Stimulated activated CD8-positive, alpha-beta memory T cell treated with anti-CD3 and anti-CD28 coated beads, Interleukin-7, amount 100 ng/mL, for 4 hours (primary cell): ENCODE measurements at places on chromosomes 4 and X.

- no peak for DNase-seq
Measured at GRCh38 chr4:122710434-122711308, 21.8 kb upstream of the BBS12 start.

DNA sequence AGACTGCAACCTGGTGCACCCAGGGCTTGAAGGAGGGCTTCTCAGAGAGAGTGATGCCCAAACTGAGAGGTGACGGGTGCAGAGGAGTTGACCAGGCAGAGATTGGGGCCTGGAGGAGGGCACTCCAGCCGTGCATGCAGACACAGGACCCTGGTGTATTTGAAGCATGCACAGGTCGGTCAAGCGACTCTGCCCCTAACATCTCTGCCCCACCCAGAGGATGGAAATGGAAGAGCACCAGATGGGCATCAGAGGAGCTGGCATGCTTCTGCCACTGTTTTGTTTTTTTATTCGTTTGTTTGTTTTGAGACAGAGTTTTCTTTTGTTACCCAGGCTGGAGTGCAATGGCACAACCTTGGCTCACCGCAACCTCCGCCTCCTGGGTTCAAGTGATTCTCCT lies 320.9 kb downstream of the EVC2 start:
- DNase-seq, result no peak

GRCh38 chr4:10108818-10109783 lies 7.5 kb downstream of the WDR1 start:
- no peak for DNase-seq

- DNase-seq, result no peak
Measured at GRCh38 chrX:118773782-118774181, 46.4 kb downstream of the IL13RA1 start.

GRCh38 chr4:1255151-1255550 lies 6.2 kb upstream of the CTBP1 start:
- no peak for DNase-seq

- peak; percentile 27 for DNase-seq
Measured at GRCh38 chrX:132488819-132489577, at the start of gene MBNL3. MBNL3 (minus strand) TSS chrX:132489038; CDS start chrX:132439611, 49,427 bp downstream.

DNA sequence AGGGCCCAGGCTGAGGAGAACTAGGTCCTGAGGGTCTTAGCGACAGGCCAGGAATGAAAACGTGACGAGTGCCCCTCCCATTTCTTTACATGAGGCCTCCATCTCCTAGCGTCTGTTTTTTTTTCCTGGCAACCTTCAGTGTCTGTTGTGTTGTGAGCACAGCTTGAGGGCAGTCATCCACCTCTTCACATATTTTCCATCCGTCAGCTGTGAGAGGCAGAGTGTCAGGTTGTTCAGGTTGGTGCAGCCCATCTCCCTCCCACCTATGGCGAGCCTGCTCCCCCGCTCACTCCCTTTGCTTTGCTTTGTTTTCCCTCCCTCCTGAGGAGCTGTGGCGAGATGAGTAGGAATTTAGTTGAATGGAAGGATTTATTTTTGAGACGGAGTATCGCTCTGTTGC lies 51.7 kb upstream of the CHRNA9 start:
- no peak for DNase-seq

- DNase-seq, result no peak
Measured at GRCh38 chr4:102196221-102196620, 149.1 kb downstream of the SLC39A8 start.

DNA sequence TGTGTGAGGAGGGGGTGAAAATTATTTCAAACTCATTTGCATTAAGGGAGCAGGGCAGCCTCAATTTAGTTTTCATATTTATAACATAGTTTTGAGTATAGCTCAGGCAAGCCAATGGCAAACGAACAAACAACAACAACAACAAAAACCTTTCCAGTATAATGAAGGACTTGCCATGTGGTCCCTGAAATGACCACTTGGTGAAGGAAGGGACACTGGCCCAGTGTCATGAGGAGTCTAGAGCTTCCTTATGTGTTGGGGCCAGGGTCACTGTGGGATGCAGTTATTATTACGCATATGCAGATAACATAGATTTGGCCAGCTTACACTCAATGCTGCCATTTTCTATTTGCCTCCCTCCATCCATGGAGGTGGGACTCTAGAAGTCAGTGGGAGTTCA lies 23.3 kb downstream of the NKX3-2 start:
- DNase-seq, result no peak

- no peak for DNase-seq
Measured at GRCh38 chr4:139826426-139826825, 160.8 kb downstream of the MGST2 start.

DNA sequence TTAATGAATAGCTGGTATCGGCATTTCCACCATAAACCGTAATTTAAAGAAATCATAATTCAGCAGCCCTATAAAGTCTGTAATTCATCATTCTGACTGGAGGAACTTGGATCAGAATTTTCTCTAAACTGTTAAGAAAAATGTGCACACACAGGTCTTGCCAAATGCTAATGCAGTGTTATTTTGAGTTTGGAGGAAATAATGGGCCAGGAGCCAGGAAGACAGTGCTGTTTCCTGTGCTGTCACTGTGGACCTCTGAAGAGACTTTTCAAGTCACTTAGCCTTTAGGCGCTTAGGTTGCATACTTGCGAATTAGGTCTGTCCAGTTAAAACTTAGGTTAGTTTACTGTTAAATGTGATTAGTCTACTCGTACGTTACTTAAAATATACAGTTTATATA lies 137.5 kb upstream of the ANXA3 start:
- DNase-seq, result no peak

- DNase-seq, result no peak
Measured at GRCh38 chr4:56665781-56666180, 15.3 kb downstream of the HOPX start.

DNA sequence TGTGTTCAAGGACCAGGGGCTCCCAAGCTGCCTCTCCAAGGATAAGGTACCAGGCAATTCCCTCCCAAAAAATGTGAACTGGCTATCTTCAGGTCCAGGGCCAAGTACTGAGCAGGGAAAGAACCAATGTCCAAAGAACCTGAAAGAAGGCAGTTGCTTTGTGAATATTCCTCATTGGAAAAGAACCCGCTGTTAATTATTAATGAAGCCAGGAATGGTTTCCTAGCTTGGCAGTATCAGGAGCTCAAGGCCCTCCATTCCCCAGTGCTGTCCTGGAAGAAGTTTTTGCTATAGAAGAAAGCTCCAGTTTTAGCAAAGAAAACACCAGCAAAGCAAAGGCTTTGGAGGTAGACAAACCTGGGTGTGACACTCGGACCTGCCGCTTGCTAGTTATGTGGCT lies 130.0 kb upstream of the MBNL3 start:
- DNase-seq, result no peak

GRCh38 chr4:102563000-102563399 lies 61.8 kb downstream of the NFKB1 start:
- DNase-seq, result no peak

- DNase-seq, result no peak
Measured at GRCh38 chrX:5746231-5746630, 482.4 kb downstream of the NLGN4X start.

DNA sequence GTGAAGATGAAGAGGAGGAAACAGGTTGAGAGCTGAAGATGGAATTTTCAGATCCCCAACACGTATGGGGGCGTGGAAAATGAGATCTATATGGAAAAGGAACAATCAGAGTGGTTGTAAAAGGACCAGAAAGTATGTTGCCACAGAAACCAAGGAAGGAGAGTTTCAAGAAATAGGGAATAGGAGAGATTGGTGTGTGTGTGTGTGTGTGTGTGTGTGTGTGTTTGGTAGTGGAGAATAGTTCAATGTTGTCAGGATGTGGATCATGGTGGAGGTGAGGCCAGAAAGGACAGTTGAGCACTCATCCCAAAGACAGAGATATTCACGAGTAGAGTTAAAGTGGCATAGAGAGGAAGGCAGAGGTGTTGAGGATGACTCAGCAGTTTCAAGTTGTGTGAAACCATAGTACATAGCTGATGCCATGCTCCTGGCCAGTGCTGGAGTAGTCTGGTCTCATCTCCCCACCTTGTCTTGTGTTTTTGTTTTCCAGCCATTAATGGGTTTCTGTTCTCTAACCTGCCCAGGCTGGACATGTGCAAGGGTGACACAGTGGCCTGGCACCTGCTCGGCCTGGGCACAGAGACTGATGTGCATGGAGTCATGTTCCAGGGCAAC lies 36.1 kb downstream of the HEPH start:
- DNase-seq, result no peak

DNA sequence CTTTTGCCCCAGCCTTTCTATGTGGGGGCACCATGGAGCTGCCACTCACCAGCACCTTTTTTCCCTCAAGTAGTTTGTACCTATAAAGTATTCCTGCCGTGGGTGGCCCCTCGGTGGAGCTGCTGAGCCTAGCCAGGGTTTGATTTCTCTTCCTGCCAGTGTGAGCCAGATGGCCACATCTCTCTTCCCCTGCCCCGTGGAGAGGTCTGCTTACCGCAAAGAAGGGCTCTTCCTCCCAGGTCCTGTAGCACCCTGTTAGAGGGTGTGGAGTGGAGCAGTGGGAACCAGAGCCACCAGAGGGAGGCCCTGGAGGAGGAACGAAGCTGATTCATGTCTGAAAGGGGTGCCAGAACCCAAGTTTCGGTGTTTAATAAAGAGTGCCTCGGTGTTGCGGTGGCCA lies 95.4 kb downstream of the PTTG2 start:
- no peak for DNase-seq

DNA sequence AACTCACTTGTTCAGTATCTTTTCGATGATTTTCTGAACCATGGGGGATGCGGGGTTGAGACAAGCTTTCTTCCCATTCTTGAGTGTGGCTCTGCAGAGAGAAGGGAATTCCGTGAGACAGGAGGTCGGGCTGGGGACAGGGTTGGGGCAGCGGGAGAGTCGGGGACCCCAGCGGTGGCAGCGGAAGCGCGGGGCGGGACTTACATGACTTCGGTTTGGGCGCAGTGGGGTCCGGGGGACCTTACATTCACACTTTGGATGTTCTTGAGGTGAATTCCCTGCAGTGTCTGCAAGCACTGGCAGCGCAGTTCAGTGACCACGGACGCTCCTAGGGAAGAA lies 434 bp downstream of the CXCL3 start:
- DNase-seq, result no peak

GRCh38 chrX:15946783-15947580 lies 92.4 kb upstream of the AP1S2 start:
- no peak for DNase-seq

DNA sequence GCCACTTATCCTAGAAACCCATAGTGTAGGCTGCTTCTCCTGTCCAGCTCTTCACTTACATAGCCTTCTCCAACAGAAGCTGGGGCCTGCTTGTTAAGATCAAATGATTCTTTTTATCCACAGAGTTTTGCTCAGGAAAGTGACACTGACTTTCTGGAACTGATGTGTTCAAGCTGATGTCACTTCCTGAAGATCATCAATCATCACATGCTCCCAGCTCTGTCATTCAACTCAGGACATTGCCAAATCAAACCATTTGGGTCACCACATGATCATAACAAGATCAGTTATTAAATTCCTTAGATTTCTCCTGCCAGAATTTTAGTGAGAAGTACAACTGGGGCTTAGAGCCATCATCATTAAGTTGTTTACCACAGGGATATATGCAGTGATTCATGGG lies 39.4 kb downstream of the GLRA3 start:
- DNase-seq, result no peak

GRCh38 chrX:48045410-48046311 lies 25.8 kb downstream of the ZNF630 start:
- DNase-seq, result no peak

DNA sequence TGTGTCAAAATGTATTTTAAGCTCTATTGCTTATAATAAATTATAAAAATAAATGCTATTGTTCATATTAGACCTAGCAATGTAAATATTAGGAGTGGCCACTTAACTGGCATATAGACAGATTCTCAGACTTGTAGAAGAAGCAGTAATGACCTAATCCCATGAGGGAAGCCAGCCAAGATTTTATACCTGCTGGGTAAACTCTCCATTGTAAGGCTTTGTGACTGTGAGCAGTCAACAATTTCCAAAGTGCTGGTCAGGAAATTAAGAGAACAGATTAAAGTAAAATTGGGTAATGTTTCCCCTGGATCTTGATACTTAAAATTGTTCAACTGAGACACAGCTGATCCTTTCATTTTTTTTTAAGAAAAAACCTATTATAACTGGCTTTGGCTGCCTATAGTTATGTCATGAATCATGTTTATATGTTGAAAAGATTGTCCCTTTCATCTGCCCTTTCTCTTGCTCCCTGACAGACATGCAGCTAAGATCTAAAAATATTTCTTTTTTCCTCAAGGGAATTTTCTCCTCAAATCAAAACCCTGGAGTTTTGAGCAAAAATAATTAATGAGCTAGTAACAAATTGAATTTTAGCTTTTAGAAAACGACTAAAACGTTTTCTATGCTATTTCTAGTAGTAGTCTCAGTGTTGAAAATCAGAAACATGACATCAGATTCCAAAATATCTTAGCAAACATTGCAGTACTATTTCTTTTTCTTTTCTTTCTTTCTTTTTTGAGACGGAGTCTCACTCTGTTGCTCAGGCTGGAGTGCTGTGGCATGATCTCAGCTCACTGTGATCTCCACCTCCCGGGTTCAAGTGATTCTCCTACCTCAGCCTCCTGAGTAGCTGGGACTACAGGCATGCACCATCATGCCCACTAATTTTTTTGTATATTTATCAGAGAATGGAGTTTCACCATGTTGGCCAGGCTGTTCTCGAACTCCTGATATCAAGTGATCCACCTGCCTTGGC lies 77.9 kb downstream of the ADGRL3 start:
- DNase-seq, result no peak

- no peak for DNase-seq
Measured at GRCh38 chrX:10501611-10502010, 118.8 kb downstream of the MID1 start.

GRCh38 chrX:152072236-152072635 lies 66.1 kb downstream of the MAGEA10 start:
- DNase-seq, result no peak

- no peak for DNase-seq
Measured at GRCh38 chr4:174358829-174359228, 75.1 kb downstream of the CEP44 start.

DNA sequence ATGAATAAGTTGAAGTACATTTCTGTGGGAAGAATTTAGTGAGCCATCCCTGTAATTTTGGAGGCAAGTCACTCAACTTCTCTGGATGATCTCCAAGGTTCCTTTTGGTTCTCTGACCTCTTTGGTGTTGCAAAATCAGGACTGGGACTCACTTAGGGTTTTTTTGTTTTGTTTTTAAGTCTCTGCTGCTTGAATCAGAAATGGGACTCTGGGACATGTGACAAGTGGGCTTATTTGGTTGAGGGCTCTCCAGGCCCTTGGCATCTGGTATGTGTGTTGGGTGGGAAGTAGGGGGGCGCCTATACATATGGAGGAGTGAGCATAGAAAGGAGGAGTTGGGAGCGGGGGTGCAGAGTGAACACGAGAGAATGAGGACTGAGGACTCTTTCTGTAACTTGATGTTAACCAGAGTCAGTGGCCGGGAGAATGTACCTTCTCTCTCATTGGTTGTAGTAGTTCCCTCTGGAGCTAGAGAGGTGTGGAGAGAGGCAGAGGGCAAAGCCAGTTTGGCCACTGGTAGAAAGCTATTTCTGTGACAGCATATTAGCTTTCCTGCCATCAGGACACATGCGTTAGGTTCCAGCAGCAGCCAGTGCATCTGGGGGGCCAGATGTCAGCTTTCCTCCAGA lies 1.9 kb downstream of the ARHGAP10 start:
- DNase-seq, result no peak

DNA sequence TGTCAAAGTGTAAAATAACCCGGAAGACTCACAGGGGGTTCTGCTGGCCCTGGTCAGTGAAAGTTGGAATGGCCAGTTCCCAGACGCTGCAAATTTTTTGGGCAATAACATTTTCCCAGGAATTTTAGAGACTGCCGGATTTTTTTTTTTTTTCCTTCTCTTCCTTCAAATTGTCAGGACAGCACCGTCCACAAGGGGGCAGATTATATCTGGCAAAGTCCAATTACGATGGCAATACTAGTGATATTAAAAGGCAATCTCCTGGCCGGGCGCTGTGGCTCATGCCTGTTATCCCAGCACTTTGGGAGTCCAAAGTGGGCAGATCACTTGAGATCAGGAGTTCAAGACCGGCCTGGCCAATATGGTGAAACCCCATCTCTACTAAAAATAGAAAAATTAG lies 20.5 kb downstream of the SLC25A5 start:
- DNase-seq, result no peak
